ENCODE measurements at places on chromosomes 12 and 14.

- DNase-seq, result no peak
Measured at GRCh38 chr14:31057035-31057434, 30.9 kb upstream of the STRN3 start.

- no peak for DNase-seq
Measured at GRCh38 chr14:81233615-81234014, 12.9 kb upstream of the GTF2A1 start.

- DNase-seq, result peak; percentile 86
Measured at GRCh38 chr12:89733579-89734201, 25.1 kb upstream of the ATP2B1 start.

DNA sequence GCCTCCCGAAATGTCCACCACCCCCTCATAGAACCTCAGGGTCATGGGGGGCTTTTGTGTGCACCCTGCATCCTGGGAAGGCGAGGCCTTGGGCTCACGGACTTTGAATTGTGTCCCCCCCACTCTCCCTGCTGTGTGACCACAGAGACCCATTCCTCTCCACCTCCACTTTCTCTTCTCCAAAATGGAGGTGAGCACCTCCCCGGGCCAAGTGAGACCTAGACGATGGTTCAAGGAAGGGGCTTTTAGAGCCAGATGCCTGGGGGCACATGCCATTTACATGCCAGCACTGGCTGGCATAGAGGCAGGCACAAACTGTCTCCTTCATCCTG, 33.5 kb downstream of the CYP46A1 start:
- DNase-seq, result no peak

DNA sequence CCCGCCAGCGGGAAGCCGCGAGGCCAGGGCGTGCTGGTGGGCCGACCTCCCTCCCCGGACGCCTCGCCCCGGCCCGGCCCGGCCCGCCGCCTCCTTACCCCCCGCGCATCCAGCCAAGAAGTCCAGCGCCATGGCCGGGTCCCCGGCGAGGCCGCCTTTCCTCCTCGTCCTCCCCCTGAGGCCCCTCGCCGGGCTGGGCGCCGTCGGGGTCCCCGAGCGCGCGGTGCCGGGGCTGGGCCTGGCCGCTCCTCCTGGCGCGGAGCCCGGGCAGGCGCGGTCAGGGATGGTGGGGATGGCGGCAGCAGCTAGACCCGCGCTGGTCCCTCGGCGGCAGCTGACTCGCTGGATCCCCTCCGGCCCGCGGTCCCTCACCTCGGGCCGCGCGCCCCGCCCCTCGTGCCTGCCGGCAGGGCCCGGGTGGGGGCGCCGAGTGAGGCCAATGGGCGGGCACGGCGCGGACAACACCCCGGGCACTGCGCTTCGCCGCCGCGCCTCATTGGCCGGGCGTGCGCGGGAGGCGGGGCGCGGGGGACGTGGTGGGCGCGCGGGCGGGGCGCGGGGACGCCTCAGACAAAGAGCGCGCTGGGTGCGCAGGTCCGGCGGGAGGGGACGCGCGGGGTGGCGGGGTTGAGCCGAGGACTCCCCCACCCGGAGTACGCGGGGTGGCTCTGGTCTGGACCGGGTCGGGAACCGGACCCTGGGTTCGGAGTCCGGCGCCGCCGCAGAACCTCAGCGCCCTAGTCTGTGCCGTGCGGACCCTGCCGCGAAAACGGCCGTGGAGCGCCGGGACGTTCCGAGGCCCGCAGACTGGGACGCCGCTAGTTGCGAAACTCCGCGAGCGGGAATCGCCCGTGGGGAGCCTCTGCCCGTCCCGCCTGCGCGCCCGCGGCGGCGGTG, at the start of gene SLC25A29:
Gene SLC25A29, minus strand, starts transcription at position 344 of the 897 bp plus-strand sequence. Its CDS starts 212 bp downstream, at position 132.
- peak; percentile 94 for DNase-seq

GRCh38 chr12:105887131-105887530, 251.6 kb downstream of the NUAK1 start:
- no peak for DNase-seq

DNA sequence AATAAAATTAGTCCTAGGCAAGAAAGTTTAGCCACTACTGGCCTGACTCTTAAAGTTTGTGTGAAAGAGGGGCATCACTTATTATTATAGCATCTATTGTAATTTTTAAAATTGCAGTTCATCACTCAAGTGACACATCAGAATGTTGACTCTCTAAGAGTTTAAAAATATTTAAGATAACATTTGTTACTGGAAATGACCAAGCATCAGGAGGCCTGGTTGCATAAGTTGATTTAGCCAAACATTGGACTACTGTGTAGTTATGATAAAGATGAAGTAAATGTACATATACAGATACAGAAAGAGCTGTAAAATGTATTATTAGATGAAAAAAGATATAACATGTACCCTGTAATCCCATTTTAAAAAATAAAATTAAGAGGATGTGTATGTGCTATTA, 47.5 kb downstream of the SCFD1 start:
- DNase-seq, result no peak

- DNase-seq, result no peak
Measured at GRCh38 chr12:76552343-76552938, 7.1 kb downstream of the OSBPL8 start.

DNA sequence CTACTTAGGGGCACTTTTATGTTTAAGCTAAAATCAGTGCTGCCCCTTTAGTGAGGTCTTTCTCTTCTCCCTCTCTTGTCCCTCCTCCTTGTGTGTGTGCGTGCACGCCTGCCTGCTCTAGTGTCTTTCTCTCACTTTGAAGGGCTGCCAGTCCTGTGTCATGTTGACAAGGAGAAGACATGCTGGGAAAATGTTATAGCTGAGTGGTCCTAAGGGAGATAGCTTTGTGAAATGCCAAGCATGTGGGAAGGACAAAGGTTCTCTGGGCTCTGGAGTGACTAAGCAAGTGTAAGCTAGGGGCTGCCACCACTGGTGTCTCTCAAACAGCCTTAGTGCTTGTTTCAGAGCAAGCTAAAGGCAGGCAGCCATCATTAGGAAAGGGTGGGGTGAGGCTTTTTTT, 108.4 kb downstream of the EMP1 start:
- DNase-seq, result no peak

GRCh38 chr12:122944605-122945592, 21.4 kb downstream of the ABCB9 start:
- no peak for DNase-seq

- peak; percentile 23 for DNase-seq
Measured at GRCh38 chr14:60093080-60093479, 1.4 kb downstream of the PCNX4 start.

DNA sequence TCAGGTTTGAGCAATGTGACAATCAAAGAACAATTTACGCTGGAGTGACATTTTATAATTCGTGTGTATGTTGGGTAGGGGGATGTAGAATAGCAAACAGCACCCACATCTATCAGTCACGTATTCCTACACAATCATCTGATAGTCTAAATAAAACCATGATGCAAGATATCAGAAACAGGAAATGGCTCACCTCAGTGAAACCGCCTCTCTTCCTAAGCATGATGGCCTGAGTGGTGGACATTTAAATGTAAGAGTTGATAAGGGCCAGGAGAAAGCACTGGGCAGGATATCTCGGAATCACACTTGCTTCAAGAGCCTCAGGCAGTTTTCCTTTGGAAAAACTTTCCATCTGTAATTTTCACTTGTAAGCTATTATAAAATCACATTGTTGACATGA, 128.2 kb downstream of the GRIP1 start:
- no peak for DNase-seq

- peak; percentile 85 for DNase-seq
Measured at GRCh38 chr12:54933376-54933775, 51.2 kb downstream of the TESPA1 start.

DNA sequence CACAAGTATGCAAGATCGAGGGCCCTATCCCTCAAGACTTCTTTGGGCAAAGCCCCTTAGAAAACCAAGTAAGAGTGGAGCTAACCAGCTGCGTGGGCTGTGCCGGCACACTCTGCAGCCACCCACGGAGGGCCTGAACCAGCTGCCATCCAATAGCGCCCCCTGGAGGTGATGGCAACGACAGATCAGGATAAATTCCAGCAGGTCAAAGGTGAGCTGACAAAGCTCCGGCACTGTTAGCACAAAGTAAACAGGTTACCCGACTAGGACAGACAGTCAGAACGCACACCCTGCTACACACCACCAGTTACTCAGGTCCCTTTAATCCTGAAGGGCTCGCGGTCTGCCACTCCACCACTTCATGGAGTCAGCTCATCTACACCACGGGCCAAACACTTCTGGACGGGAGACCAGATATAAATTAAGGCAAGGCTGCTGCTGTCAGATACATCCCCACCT, 4.9 kb downstream of the ZBTB39 start:
- peak; percentile 86 for DNase-seq

- DNase-seq, result no peak
Measured at GRCh38 chr14:75667099-75667765, 6.2 kb downstream of the TTLL5 start.
